ENCODE measurements at places on chromosomes 2 and 18. TPM values are rescaled to one million over a fixed set of nuclear protein-coding genes. Genes with fewer than 3 reads are reported as not detected.

DNA sequence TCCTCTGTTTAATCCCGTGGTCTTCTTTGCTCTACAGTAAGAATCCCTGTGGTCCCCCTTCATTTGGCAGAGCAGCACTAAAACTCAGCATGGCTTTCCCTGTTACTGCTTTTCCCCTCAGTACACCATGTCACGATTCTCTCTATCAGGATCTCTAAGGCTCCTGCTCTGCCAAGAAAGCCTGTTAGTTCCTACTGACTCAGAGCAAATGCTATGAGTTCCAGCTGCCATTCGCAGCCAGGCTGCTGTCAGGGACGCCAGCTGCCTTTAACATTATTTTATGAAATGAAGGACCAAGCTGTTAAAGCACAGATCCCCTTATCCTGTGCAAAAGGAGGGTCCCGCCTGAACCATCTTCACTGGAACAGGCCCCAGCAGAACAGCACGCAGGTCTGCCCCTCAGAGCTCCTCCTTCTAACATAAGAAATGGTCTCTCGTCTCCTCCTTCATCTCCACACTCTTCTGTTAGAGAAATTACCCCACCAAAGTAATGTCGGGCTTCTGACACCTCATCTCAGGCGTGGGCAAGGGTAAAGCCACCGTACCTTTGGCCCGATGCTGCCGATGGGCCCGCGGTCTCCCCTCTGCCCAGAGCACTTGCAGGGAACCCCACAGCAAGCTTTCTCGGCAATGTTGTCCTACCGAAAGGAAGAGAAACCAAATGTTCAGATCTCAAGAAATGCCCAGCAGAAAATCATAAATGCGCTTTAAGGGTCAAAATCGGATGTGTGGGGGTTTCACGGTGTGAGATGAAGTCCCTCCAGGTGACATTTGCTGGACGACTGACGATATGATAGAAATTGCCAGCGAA, 52.6 kb downstream of the COL6A3 start:
- DNase-seq: no peak

DNA sequence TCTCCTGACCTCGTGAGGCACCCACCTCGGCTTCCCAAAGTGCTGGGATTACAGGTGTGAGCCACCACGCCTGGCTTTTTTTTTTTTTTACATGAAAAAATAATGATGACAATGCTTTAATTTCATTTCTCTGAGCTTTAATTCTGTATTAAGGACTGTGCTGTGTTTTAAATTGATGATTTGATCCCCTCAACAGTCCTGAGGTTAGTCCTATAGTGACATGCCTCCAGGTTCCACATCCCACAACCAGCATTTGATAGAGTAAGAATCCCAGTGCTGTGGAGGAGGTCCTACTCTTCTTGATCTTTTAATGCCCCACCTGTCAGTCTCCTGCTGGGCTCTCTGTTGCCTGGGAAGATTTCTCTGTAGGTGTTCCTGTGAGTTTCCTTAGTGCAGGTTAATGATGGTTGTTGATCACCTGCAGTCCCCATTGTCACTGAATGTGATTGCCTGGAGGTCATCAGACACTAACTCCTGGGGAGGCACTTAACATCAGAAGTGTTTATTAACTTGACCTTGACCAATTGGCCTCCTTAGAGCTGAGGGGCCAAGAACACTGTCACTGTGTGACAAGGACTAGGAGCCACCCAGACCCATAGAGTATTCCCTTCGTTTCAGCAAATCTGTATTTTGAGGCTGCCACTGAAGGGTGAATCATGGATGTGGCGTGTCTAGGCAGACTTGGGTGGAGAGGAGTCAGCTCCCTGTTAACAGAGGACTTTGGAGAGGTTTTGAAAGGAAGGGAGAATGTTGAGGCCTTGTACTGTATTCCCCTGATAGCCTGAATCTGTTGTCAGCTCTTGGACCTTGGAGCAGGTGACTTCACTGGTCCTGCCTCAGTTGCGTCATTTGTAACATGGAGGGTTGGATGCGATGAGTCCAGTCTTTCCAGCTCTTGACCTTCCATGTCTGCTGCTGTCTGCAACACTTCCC, 11.5 kb downstream of the ASAP2 start:
- no peak for DNase-seq

Gene RTP5
- polyA plus RNA-seq: not detected

GRCh38 chr2:102439065-102439695, 16.2 kb downstream of the IL18RAP start:
- no peak for DNase-seq

DNA sequence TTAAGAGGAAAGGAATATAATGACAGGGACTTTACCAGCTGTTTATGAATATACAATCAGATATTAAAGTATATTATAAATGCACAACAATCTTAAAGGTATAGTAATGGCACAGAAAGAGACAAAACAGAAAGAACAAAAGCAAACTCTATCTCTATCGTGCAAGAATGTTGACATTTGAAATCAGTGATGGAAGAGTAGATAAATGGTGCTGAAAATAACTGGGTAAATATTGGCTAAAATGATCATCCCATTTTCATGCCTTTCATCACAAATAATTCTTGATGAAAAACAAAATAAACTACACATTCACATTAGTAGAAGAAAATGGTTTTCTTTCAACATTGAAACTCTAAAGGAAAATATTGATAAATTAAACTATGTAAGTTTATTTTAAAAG, 495.9 kb downstream of the IRS1 start:
- DNase-seq: no peak

Gene EMILIN2
- polyA plus RNA-seq: 15.5 TPM

- DNase-seq: no peak
These were observed 18.3 kb upstream of the SERPINB3 start for GRCh38 chr18:63679820-63680606.

DNA sequence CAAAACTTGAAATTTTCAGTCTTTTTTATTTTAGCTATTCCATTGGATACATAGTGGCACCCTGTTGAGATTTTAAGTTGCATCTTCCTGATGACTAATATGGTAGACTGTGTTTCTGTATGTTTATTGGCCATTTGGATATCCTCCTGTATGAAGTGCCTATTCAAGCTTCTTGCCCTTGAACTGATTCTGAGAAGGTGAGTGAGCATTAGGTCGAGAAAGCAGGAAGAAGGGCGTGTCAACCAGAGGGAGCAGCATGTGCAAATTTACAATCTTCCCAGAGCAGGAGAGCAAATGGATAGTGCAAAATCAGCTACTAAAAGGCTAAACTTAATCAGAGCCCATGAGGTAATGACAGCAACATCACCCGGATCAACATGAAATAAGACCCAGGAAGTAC, 8.6 kb downstream of the INPP1 start:
- no peak for DNase-seq

- no peak for DNase-seq
These were observed 102.2 kb upstream of the FZD7 start for GRCh38 chr2:201931475-201931874.

Gene DCDC2C
- 0.64 TPM for polyA plus RNA-seq

GRCh38 chr2:47905386-47906156, 727 bp downstream of the FBXO11 start:
- peak; percentile 36 for DNase-seq

GRCh38 chr2:189504238-189504637, 63.0 kb downstream of the WDR75 start:
- DNase-seq: no peak

Gene ICOS
- not detected for polyA plus RNA-seq

Gene ALPP
- not detected for polyA plus RNA-seq

DNA sequence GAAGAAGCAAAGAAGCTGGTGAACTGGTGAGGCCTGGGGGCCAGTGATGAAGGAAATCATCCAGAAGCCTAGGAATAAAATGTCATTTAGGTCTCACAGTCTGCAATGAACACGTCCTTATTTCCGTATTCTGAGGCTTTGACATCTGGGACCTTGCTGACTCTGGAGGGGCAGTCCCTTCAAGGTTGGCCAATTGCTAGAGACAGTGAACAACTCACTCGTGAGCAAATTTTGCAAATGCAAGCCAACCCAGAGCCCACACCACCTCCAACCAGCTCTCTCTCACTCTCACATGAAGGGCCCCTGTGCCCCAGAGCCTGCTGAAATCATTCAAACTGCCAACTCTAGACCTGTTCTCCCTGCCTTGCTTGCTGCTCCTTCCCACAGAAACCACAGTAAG, 279.1 kb upstream of the LYPD1 start:
- DNase-seq: no peak

Gene CNPPD1
- 71.2 TPM for polyA plus RNA-seq

Gene CPO
- polyA plus RNA-seq: 1.2 TPM

- no peak for DNase-seq
These were observed 29.9 kb downstream of the IL18R1 start for GRCh38 chr2:102385522-102385921.

- no peak for DNase-seq
These were observed 50.3 kb downstream of the MTERF4 start for GRCh38 chr2:241051578-241052487.

Gene CACNB4
- 11.8 TPM for polyA plus RNA-seq

- DNase-seq: no peak
These were observed 261.1 kb upstream of the RASGRP3 start for GRCh38 chr2:33215299-33215698.

Gene DPP4
- 145 TPM for polyA plus RNA-seq

DNA sequence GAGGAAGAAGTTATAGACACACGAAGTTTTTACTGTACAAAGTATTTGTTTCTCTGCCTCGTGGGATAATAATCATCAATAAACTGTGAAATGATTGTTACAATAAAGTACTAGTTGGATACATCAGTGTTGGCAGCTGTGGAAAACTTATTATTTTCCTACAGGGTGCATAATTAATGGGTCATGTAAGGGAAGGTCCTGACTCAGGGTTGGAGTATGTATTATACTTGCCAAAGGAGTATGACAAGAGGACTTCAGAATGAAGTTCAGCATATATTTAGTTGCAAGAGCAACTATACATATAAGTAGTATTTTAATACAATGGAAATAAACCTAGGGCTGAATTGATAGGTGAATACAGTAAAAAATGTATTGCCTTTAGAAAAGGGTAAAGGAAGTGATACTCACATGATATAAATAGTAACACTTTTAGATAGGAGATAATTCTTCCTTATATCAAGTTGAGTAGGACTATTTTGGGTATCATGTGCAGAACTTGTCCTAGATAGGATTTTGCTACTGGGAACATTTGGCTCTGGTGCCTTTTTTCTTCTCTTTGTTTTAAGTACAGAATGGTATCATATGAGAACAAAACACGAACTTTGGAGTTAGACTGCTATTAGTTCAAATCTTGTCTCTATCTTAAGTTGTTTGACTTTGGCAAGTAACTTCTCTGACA, 79.1 kb downstream of the PLCL1 start:
- no peak for DNase-seq

DNA sequence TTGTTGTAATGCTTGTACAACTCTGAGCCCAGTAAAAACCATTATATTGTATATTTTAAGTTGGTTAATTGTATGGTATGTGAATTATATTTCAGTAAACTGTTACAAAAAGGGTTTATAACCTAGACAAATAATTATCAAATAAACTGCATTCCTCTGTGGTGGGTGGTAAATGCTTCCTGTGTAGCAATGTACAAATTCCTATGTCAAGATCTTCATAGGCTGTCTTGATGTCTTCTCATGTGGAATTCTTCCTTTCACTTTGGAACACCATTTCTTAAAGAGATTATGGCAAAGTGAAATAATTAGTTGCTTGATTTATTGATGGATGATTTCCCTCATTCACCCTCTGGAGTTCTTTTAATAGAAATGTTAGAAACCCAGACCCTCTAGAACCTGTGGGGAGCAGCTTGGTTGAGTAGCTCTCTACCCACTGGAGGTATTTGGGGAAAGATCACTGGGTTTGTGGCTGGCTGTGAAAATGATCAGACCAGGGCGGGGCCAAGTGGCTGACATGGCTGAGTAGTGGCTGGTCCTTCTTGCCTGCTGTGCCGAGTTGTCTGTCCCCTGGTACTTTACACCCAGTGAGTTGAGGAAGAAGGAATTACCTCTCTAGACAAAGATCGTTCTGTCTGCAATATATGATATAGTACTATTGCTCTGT, 22.4 kb upstream of the MGAT5 start:
- no peak for DNase-seq

Gene FOXI3
- 0.08 TPM for polyA plus RNA-seq

GRCh38 chr2:196959734-196960338, 33.3 kb upstream of the PGAP1 start:
- DNase-seq: no peak

Gene ANKRD44
- 9.2 TPM for polyA plus RNA-seq

Gene FNDC4
- polyA plus RNA-seq: 8.4 TPM

DNA sequence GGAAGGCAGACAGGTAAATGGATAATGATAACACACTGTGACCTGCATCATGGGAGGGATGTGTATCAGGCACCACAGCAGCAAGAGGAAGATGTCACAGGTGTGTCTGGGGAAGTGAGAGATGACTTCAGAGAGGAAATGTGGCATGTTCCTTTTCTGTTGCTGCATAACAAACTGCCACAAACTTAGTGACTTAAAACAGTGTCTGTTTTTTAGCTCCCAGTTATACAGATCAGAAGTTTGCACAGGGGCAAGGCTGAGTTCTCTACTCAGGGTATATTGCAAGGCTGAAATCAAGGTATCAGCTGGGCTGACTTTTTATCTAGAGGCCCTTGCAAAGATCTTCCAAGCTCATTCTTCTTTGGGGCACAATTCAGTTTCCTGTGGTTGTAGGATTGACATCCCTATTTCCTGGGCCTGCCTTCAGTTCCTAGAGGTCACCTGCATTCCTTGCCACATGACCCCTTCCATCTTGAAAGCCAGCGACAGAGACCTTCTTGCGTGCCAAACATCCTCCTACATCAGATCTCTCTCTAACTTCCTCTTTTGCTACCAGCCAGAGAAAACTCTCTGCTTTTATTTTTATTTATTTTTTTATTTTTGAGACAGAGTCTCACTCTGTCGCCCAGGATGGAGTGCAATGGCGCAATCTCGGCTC, 2.1 kb upstream of the MAP3K2 start:
- no peak for DNase-seq

DNA sequence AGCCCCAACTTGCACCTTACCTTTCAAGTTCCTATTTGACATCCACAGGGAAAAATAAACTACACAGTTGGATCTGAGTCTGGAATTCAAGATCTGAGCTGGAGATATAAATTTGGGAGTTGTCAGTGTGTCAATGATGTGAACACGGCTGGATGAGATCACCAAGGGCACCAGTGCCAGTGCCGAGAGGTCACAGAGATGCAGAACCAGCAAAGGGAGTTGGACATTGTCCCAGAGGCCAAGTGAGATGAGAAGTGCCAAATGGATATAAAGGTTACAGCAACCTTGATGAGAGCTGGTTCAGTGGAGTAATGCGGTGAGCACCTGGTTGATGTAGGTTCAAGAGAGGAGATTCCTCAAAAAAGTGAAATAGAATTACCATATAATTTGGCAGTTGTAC, 24.8 kb downstream of the LRRFIP1 start:
- DNase-seq: no peak

GRCh38 chr2:34949316-34949715, 1350.2 kb upstream of the FAM98A start:
- DNase-seq: no peak

Gene CNDP1
- polyA plus RNA-seq: 0.73 TPM
